ENCODE measurements at places on chromosomes 3 and 15.
A peak's percentile ranks its signal among the peaks of the same experiment; 100 is the strongest.

DNA sequence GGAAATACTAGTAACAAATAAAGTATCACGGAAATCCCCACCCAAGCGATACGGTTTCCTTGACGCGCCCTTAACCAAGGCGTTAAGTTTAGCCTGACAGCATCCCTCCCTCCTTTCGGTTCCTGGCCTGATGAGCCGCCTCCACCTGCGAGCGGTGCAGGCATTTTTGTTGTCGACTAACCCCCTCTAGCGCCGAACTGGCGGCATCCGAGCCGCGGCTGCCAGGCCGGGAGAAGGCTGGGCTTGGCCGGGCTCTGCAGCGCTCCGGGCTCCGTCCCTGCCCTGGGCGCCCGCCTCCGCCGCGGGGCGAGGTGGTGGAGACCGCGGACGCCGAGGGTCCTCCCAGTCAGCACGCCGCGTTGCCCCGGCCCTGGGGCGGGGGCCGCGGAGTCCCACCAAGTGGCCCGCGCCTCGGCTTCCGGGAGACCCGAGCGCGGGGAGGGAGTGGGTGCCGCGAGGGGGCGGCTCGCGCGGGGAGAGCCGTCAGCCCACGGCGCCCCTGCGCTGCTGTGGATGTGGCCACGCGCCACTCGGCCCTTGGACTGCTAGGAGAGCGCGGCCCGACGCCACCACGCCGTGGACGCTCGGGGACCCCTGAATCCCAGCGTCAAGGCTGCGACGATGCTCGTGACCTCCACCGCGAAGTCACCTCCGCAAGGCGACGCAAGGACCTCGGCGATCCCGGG lies 1.1 kb upstream of the EPHA6 start:
- peak; percentile 87 for DNase-seq

DNA sequence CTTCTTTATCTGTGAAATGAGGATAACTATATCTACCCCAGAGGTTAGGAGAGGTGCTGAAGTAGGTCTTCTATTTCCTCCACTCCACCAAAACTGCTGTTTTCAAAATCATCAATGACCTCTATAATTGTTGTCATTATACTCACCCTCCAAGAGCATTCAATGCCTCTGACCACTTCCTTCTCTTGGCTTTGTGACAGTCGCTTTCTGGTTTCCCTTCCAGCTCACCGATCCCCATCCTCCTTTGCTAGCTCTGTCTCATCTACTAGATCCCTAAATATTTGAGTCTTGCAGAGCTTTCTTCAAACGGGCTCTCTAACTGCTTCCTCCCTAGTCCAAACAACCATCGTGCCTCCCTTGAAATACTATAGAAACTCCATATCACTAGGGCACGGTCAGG lies 153.5 kb downstream of the RPLP1 start:
- DNase-seq = no peak

DNA sequence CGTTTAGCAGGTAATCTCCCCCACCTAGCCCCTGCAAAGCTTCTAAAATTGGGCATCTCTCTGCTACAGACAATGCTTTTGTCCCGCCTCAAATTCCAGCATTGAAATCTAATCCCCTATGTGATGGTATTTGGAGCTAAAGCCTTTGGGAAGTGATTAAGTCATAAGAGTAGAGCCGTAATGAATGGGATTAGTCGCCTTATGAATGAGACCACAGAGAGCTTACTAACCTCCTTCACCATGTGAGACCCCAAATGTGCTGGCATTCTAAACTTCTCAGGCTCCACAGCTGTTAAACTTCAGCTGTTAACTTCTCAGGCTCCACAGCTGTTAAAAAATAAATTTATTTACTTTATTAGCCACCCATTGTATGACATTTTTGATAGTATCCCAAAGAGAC lies 374.2 kb upstream of the BCHE start:
- DNase-seq = no peak

GRCh38 chr3:102796804-102797203 lies 362.0 kb downstream of the ZPLD1 start:
- no peak for DNase-seq

- DNase-seq = no peak
Observed at GRCh38 chr3:106386050-106386449, 517.2 kb upstream of the CBLB start.

DNA sequence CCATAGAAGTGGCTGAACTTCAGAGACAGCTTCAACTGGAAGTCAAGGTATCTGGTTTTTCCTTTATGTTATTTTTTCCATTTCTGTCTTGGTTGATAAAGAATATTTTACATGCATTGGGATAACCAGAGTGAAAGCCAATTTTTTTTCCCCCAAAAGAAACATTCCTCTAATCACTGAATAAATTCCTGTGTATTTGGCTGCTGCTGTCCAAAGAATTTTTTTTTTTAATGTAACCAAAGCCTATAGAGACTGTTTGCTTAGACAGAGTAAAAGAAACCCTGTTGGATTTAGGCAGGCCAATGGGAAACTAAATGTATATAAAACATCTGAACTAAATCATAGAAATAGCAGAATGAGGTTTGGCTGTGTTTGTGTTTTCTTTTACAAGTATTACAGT lies 75.2 kb downstream of the CGNL1 start:
- DNase-seq = no peak

Data from GM10248 (cell line).